ENCODE measurements at places on chromosomes 7 and 10.

DNA sequence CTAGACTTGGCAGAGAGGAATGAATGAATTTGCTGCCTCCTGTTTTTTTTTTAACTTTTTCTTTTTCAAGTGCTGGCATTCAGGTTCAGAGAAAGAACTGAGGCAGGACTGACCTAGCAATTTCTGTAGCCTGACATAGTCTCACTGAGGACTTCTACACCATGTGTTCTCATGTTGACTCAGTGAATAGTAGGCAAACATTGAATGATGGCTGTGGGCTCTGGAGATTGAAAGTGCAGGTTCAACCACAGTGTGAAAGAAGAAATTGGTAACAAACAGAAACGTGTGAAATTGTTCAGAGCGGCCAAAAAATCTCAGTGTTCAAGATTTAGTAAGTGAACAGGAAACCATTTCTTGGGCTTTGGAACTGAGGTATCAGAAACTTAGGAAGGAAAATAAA lies 322.4 kb upstream of the GHITM start:
- DNase-seq = no peak

GRCh38 chr10:123972481-123973401 lies 81.1 kb upstream of the CPXM2 start:
- DNase-seq = no peak

- no peak for DNase-seq
Observed at GRCh38 chr10:131792809-131793208, 108.0 kb upstream of the PPP2R2D start.

- no peak for DNase-seq
Observed at GRCh38 chr7:27972276-27972675, 208.3 kb downstream of the JAZF1 start.

GRCh38 chr10:33494694-33495265 lies 160.3 kb upstream of the NRP1 start:
- no peak for DNase-seq

- no peak for DNase-seq
Observed at GRCh38 chr7:3152714-3153113, 109.0 kb upstream of the CARD11 start.

- peak; percentile 8 for DNase-seq
Observed at GRCh38 chr10:68231817-68232251, at the start of gene ATOH7. ATOH7 (minus strand) TSS chr10:68232113; CDS start chr10:68231677, 436 bp downstream.

- DNase-seq = no peak
Observed at GRCh38 chr10:28312572-28312971, 9.7 kb upstream of the MPP7 start.

DNA sequence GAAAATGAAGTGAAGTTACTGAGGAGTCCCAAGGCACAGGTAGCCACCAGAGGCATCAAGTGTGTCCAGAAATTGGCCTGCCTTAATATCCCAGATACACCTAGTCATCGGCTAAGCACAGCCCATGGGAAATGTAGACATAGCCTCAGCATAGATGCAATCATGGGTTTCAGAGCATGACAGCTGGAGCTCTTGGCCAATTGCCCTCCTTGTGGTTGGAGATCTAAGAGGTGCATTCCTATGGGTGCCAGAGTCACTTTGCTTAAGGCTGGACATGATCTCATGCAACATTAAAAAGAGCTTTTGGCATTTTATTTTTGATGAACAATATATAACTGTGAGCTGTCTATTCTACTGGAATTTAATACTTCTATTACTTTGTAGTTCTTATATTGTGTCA lies 758.0 kb upstream of the LRRTM3 start:
- DNase-seq = no peak

DNA sequence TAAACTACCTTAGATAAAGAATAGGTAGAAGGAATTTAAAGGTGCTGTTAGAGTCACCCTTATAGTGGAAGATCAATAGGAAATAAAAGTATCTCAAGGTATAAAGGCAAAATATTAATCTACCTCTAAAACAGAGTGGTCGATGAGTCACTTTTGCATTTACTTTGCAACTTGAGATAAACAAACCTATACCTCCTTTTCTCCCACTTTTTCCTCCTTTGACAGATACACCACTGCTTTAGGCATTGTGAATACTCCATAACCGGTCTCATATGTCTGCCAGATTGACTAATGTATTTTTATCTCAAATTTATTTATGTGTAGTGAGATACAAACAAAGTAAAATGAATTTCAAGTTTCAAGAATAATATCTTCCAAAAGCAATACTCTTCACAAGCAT lies 193.5 kb downstream of the SKAP2 start:
- DNase-seq = no peak

DNA sequence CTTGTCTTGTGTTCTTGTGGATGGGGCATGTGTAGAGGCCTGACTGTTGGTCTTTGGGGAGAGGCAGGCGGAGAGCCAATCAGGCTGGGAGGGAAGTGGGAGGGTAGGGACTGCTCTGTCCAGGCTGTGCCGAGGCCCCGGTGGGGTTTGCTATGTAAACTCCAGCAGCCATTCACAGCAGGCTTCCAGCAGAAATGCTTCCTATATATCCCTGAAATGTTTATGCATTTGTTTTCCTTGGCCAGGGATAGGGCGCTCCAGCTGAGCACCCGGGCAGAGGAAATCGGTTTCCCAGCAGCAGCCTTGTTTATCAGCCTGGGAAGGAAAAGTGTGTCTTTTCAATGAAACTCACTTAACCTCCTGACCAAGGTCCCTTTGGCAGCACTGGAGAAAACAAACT lies 18.3 kb upstream of the AQP1 start:
- DNase-seq = peak; percentile 45

DNA sequence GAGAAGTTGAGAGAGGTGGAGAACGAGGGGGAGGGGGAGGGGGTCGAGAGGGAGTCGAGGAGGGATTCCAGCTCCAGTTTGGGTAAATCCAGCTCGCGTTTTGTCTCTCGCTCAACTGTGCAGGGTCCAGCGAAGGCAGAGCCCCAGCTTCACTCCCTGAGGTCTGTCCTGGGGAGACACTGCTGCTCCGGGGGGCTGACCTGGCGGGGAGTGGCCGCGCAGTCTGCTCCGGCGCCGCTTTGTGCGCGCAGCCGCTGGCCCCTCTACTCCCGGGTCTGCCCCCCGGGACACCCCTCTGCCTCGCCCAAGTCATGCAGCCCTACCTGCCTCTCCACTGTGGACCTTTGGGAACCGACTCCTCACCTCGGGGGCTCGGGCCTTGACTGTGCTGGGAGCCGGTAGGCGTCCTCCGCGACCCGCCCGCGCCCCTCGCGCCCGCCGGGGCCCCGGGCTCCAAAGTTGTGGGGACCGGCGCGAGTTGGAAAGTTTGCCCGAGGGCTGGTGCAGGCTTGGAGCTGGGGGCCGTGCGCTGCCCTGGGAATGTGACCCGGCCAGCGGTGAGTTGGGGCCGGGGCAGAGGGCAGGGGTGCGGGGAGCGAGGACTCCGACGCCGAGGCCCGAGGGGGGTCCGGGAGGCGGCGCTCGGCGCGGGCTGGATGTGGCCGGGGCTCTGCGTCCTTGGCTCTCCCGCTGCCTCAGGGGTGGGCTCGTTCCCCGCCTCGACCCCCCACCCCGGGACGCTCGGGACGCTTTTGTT lies at the start of gene TET1:
TSS of gene TET1 (plus strand) at position 152 of the 757 bp plus-strand sequence. CDS start 12,002 bp downstream, outside the sequence.
- peak; percentile 40 for DNase-seq

GRCh38 chr10:50614444-50615137 lies 9.2 kb downstream of the SGMS1 start:
- no peak for DNase-seq

GRCh38 chr7:11328309-11328708 lies 354.6 kb downstream of the PHF14 start:
- no peak for DNase-seq

- DNase-seq = no peak
Observed at GRCh38 chr7:1413936-1414639, 45.2 kb downstream of the MICALL2 start.

GRCh38 chr7:15168489-15168888 lies 265.9 kb upstream of the DGKB start:
- no peak for DNase-seq

GRCh38 chr10:100528921-100529474 lies 673 bp downstream of the NDUFB8 start:
- DNase-seq = no peak

DNA sequence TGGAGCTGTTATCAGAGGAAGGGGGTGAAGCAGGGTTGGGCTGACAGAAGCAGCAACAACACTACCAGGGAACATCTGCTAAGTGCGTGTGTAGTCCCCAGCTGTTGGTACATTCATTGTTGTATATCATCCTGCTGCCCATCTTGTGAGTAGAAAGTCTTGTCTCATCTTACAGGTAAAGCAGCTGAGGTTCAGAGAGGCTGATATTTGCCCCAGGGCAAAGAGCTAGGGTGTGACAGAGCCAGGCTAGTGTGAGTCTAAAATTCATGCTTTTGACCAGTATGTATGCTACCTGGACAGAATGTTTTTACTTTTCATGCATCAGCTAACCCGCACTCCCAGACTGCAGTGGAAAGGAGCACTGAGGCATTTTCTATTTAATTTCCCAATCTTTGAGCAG lies 221.6 kb downstream of the STK31 start:
- DNase-seq = no peak

DNA sequence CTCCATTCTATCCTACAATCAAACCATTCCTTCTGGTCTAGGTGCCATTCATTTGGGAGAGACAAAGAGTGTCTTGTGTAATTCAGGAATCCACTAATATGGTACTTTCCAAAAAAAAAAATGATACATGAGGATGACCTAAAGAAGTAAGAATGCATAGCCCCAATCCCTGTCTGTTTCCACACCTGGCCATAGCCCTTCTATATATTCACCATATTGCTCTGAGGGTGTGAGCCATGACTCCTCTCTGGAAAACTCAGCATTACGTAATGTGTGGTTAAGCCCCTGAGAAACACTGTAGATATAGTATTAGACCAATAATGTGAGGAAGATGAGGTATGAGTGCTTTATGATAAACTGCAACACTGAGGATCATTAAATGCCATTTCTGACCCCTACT lies 592.7 kb downstream of the INHBA start:
- no peak for DNase-seq

GRCh38 chr10:123044391-123044790 lies 35.6 kb downstream of the ACADSB start:
- DNase-seq = no peak

DNA sequence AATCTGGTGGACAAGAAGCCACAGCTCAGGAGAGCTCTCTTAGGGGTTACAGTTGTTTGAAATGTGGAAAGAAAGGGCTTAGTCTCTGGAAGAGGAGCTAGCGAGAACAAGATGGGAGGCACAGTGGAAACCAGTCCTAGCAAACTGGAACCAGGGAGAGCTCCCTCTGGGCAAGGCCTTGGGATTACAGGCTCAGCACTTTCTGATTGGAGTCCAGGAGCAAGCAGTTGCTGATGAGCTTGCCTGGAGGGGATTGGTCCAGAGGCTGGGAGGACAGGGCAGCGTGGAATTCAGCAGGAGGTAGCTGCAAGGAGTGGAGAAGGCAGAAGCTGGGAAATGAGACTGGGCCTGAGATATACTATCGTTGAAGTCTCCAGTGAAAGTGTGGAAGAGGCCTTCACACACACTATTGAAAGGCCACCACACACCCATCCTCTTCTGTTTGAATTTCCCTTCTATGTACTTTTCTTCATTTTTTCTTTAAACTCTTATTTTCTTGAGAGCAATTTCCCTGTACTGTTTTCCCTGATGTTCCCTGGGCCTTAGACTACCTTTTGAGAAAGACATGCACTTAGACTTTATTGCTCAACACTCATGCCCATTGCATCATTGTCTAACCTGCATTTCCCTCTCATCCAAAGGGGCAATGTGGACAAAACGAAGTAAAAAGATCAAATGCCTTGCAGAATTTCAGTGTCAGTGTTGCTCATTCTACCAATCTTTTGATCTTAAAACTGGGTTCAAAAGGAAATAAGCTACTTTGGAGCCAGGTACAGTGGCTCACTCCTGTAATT lies 57.8 kb upstream of the LANCL2 start:
- no peak for DNase-seq

DNA sequence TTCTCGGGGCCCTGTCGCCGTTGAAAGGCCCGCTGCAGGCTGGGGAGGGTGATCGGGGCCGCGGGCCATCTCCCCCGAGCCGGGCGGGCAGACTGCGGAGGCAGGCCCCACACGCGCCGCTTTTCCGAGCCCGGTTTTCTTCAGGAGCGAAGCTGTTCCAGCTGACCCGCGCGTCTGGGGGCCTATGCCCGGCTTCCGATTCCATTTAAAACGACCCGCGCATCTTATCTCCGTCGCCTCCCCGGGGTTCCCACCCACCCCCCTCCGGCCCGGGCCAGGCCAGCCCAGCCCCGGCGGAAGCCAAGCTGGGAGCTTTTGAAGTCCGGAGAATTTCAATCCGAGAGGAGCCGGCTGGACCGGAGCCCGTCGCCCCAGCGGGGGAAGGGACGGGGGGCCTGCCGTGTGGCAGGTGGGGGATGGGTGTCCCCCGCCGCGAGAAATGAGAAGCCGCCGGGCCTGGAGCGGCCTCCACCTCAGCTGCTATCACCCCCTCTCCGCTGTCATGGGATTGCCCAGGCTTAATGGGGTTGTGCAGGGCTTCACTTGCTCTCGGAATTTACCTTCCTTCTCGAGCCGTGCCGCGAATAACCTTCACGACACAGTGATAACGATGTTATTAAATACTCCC lies 3.1 kb upstream of the EVX1 start:
- no peak for DNase-seq

DNA sequence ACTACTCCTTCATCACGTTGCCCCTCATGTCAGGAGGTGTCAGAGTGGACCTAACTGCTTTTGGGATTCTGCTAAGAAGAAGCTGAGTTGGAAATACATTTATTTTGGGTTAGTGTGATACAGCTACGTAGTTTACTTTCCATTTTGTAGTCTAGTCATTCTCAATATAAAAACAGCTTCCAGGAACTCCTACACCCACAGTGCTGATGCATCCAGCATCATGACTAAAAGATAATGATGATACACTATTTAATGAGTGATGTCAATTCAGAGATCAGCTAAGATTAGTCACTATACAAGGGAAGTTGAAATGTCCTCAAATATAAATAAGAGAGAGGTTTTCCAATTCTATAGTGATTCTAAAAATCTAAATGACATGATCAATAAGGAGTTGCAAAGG lies 264.2 kb upstream of the SLC26A5 start:
- DNase-seq = no peak

DNA sequence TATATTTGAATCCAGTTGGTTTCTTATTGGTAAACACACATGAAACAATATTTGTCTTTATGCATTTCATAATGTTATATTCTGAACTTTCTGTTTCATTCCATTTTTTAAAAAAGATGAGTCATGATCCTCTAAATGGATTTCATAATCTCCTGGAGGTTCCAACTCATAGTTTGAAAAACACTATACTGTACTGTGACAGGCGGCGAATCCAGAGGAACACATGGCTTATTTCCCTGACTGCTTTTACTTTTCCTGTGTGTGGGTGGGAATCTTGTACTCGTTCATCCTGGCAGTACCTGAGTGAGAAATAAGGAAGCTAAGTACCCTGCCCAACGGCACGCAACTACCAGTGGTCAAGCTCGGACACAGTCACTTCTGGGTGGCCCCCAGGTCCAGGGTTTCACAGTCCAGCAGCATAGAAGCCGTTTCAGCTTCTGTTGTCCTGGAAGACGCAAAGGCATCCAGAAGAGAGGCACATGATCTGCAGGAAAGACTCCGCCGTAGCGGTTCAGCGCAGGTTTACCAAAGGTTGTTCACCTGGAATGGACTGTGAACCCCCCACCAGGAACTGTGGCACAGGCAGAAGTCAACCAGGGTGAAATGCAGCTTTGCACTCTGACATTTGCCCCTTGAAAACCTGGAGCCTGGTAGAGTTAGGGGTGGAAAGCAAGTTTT lies 117.7 kb downstream of the CCNY start:
- no peak for DNase-seq

GRCh38 chr10:3782146-3782450 lies 2.9 kb downstream of the KLF6 start:
- DNase-seq = no peak

- no peak for DNase-seq
Observed at GRCh38 chr7:155316427-155317113, 18.9 kb downstream of the INSIG1 start.
